ENCODE measurements at places on chromosomes 2 and 18. TPM values are rescaled to one million over a fixed set of nuclear protein-coding genes. Genes with fewer than 3 reads are reported as not detected.
A peak's percentile ranks its signal among the peaks of the same experiment; 100 is the strongest.

- no peak for DNase-seq
Measured at GRCh38 chr2:19810637-19811036, 91.1 kb downstream of the TTC32 start.

DNA sequence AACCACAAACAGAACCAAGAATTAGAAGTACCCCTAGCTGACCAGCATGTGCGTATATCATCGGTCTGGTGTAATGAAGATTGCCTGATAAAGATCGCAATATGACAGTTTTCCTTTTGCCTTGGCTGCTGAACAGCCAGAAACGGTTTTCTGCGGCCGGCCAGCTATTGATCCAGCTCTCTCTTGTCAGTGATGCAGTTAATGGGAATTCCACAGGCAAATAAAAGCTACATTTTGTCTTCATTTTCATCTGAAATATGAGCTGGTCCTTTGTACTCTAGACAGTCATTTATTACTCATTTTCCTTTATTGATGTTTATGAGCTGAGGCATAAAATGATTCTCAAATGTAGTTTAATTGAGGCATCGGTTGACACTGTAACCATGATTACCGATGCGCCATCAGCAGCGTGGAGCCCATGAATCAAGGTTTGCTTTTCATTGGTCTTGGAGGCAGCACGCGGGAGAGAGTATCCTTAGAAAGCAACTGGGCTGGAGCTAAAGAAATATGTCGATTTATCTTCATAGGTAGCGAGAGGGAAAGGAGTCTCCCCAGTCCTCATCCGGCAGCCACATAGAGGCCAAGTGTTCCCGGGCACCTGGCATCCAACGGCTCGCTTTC lies 535.2 kb downstream of the GALR1 start:
- DNase-seq, result no peak

- DNase-seq, result peak; percentile 56
Measured at GRCh38 chr2:142989273-142990204, 112.1 kb downstream of the KYNU start.

DNA sequence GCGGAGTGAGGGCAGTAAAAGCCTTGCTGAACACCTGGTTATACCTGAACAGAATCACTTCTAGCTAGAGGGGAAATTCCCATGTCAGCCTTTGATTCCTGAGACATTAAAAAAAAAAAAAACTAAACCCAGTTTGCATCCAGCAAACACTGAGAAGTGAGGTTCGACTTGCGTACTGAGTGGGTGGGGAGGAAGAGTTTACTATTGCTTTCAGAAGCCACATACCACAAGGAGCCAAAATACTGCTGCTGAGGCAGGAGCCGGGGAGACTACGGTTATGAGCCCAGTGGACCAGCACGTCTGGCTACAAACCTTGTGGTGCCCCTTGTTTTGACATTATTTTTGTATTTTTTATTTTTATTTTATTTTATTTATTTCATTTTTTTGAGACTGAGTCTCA lies 2.7 kb downstream of the COLEC11 start:
- no peak for DNase-seq

DNA sequence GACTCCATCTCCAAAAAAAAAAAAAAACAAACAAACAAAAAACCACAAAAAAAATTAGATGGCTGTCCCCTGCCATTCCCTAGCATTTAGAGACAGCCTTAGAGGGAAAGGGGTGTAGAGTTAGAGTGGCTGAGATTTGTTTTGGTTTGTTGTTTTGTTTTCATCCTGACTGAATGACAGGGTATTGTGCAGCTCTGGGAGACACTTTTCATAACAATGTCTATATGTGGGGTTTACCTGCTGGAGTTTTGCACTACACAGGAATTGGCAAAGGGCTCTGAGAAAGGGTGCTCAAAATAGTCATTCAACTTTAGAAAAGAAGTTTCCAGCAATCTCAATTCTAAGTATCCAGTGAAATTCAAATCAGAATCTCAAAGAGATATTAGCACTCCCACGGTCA lies 732.5 kb upstream of the CHAC2 start:
- no peak for DNase-seq

- DNase-seq, result no peak
Measured at GRCh38 chr18:13262839-13263691, 44.5 kb downstream of the LDLRAD4 start.

GRCh38 chr18:47075098-47075883 lies 39.9 kb upstream of the ELOA2 start:
- peak; percentile 8 for DNase-seq

GRCh38 chr2:54872780-54873179 lies 149.3 kb downstream of the EML6 start:
- no peak for DNase-seq

DNA sequence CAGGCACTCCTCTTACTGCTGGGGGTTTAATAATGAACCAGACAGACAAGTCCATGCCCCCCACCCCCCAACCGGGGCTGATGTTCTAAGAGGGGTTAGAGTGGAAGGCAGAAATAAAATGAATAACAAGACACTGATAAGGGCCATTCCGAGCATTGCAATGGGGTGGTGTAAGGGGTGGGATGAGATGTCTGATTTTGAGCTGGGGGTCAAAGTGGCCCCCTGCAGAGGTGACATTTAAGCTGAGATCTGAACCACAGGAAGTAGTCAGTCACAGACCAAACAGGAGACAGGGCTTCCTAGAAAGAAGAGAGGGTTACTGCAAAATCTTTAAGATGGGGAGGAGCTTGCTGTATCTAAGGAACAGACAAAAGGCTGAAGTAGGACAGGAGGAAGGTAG lies 180.6 kb upstream of the SH3BP4 start:
- DNase-seq, result no peak

DNA sequence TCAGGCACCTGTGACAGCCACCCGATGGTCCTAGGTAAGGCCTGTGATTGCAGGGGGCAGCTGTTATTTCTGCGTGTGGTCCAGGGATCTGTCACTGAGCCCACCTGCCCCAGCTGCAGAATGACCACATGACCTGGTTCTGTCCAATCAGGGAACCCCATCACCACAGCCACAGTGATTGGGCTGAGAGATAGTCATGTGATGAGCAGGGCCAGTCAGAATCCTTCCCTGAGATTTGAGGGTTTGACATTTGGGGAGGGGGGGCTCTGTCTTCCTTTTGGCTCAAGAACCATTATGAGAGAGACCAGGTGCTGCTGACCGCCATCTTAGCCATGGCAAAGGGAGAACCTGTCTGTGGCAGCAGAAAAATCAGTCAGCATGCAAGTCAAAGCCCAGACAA lies 147.2 kb downstream of the SMAD7 start:
- DNase-seq, result no peak

DNA sequence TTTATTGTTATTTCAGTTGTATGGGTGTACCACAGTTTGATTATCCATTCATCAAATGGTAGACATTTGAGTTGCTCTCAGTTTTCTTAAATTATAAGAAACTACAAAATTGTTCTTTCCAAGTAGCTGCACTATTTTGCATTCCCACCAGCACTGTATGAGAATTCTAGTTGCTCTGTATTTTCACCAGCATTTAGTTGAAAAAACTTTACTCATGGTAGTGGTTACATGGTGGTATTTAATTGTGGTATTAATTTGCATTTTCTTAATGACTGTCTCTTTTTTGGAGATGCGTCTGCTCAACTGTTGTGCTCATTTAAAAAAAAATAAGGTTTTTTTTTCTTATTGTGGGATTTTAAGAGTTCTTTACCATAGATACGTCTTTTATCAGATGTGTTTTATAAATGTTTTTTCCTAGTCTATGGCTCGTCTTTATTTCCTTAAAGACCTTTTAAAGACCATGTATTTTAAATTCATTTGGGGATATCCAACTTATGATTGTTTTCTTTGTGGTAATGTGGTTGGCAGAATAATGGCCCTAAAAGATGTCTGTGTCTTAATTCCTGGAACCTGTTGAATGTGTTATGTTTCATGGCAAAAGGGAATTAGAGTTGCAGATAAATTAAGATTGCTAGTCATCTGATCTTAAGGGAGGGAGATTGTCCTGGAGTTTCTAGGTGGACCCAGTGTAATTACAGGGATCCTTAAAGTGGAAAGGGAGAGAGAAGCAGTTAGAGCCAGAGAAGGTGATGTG lies 37.4 kb downstream of the UBE2F start:
- no peak for DNase-seq

- DNase-seq, result no peak
Measured at GRCh38 chr2:202141329-202141947, 68.4 kb downstream of the KIAA2012 start.

GRCh38 chr2:25349397-25349796 lies 7.7 kb upstream of the DNMT3A start:
- DNase-seq, result peak; percentile 57

DNA sequence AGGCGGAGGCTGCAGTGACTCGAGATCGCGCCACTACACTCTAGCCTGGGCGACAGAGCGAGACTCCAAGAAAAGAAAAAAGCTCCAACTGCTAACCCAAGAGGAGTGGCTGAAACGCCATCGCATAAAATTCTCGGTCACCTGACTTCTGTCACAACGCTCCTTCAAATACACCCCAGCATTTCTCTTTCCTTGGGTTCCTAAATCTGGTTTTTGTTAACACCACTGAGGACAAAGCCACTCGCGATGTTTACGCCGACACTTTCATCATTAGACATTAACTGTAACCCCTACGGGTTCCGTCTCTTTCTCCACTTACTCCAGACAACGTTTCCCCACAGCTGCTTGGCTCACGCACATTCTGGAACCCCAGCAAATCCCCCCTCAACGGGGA lies 679 bp downstream of the CLK1 start:
- no peak for DNase-seq

The TEX51 gene
- total RNA-seq, result not detected

The ICOS gene
- total RNA-seq, result not detected

The LRRC30 gene
- total RNA-seq, result not detected

The AKAIN1 gene
- total RNA-seq, result not detected

The SCN9A gene
- total RNA-seq, result 72.1 TPM

The FAM228A gene
- 0.43 TPM for total RNA-seq

The CERKL gene
- total RNA-seq, result under 0.01 TPM

The COL4A3 gene
- under 0.01 TPM for total RNA-seq

The TMEM37 gene
- total RNA-seq, result 1.3 TPM
